Muscle of leg (tissue), 16 donors: ENCODE measurements at places on chromosomes 5 and 9. TPM values are rescaled to one million over a fixed set of nuclear protein-coding genes. Genes with fewer than 3 reads are reported as not detected.

The NIPAL4 gene
- total RNA-seq, result 0.13 TPM

The EGFL7 gene
- 78.4 TPM for total RNA-seq

The FOXD4L3 gene
- total RNA-seq, result not detected

The PROB1 gene
- total RNA-seq, result 18.8 TPM

The ISL1 gene
- 0.09 TPM for total RNA-seq
